ENCODE measurements at places on chromosomes 3 and 15.

DNA sequence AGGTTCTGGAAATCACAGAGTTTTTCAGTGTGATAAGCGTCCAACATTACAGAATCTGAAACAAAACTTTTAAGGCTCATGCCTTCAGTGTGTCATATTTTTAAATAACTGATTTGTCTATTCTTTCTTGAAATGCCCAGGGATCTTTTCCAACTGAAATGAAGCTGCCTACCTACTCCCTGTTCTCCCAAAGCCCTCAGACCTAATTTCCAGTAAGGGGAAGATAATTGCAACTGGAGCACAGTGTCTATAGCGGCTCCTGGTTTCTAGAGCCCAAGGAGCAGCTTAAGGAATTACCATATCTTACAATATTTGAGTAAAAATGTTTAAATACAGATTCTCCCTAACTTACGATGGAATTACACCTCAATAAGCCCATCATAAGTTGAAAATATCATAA is 33.0 kb downstream of the LRRC2 start:
- no peak for DNase-seq
- no peak overlapping the region for H3K4me3 ChIP-seq
- no peak overlapping the region for H3K27ac ChIP-seq
- H3K27me3 ChIP-seq = no peaks in the 10 kb centered on the region
- H3K4me1 ChIP-seq = no peaks in the 10 kb centered on the region

GRCh38 chr3:134250717-134251220 is at the start of gene RYK:
TSS of gene RYK (minus strand) at chr3:134250859. CDS start at chr3:134250654, 205 bp downstream.
- peak; percentile 89 for DNase-seq
- H3K27me3 ChIP-seq = no peaks in the 10 kb centered on the region
- no peaks in the 10 kb centered on the region for H3K36me3 ChIP-seq
- H3K4me1 ChIP-seq = peaks cover 45% of the 10 kb centered on the region

DNA sequence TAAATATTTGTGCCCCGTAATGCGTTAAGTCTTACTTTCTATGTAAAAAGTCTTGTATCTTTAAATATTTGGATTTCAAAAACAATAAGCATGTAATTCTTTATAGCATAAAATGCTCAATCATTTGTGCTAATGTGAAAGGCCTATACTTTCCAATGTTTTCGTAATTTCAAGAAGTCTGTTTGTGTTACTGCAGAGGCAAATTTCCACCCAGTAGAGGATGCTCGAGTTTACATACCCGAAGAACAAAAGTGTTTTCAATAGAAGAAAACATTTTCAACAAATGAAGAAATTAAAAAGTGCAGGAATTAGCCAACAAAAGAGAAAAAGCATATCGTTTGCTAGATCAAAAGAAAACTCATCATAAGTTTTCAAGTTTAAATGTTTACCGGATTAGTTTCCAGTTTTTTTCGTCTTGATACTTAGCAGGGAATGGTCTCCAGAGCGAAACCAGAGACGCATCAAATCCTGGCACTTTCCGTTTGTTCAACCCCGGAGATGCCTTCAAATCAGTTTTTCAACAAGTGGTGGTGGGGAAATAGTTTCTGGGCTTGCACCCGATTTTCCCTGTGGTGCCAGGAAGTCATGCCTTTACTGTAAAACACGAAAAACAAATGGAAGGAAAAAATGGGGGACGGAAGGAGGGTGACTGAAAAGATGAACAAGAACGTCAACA is 1.0 kb downstream of the CGGBP1 start:
- H3K4me3 ChIP-seq = peak overlapping the region; percentile 87
- H3K27ac ChIP-seq = peak overlapping the region; percentile 92
- H3K36me3 ChIP-seq = peaks cover 17% of the 10 kb centered on the region
- no peak for DNase-seq
- H3K27me3 ChIP-seq = no peaks in the 10 kb centered on the region
- H3K4me1 ChIP-seq = peaks cover 40% of the 10 kb centered on the region

DNA sequence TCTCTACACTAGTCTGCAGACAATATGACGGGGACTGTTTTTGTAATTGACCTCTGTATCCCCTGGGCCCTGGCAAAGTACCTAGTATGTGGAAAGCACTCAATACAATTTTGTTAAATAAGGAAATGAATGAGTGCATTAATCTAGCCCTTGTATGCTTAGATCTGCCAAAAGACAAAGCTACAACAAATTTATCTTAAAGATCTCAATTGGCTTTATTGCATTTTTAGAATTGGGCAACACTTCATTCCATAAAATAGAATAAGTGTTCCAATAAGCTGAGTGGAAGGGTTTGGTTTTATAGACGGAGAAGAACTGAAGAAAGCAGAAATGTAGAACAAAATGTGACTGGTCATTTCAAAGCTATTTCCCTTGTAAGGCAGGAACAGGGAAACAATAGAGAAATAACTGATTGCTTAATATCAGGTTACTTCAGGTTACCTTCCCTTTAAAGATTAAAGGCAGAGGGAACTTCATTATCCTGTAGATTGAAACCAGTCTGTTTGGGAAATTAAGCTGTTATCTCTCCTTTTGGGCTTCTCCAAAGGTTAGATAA is 108.3 kb upstream of the MME start:
- no peaks in the 10 kb centered on the region for H3K4me1 ChIP-seq
- H3K36me3 ChIP-seq = no peaks in the 10 kb centered on the region
- H3K4me3 ChIP-seq = no peak overlapping the region
- no peaks in the 10 kb centered on the region for H3K27me3 ChIP-seq
- H3K27ac ChIP-seq = peak overlapping the region; percentile 75

GRCh38 chr15:41429003-41429890 is 12.4 kb downstream of the RTF1 start:
- peaks cover 7% of the 10 kb centered on the region for H3K36me3 ChIP-seq
- no peaks in the 10 kb centered on the region for H3K27me3 ChIP-seq

- DNase-seq = no peak
- H3K4me1 ChIP-seq = no peaks in the 10 kb centered on the region
- no peak overlapping the region for H3K4me3 ChIP-seq
- no peak overlapping the region for H3K27ac ChIP-seq
- H3K27me3 ChIP-seq = no peaks in the 10 kb centered on the region
- H3K36me3 ChIP-seq = no peaks in the 10 kb centered on the region
Measured at GRCh38 chr15:96285729-96286254, 44.7 kb upstream of the NR2F2 start.

- no peaks in the 10 kb centered on the region for H3K4me1 ChIP-seq
- no peak overlapping the region for H3K27ac ChIP-seq
- H3K4me3 ChIP-seq = no peak overlapping the region
- no peak for DNase-seq
- no peaks in the 10 kb centered on the region for H3K27me3 ChIP-seq
- no peaks in the 10 kb centered on the region for H3K36me3 ChIP-seq
Measured at GRCh38 chr3:62559831-62560445, 186.6 kb upstream of the FEZF2 start.

DNA sequence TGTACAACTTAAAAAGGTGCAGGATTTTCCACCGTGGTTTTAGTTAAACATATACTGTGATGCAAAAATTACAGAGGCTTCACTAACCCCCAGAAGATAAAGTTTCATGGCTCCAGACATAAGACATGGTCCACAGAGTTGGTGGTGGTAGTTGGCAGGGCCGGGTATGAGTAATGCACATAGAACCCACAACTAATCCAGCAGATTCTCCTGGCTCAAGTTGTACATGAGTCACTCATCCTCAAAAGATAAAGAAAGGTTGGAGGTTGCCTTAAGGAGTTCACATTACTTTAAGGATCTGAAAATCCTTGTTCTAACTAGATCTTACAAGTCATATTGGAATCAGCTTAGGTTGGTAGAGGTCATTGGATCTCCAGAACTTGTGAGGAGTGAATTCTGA is 98.3 kb upstream of the ZBTB20 start:
- peaks cover 4% of the 10 kb centered on the region for H3K4me1 ChIP-seq
- no peak overlapping the region for H3K27ac ChIP-seq
- H3K36me3 ChIP-seq = no peaks in the 10 kb centered on the region
- H3K27me3 ChIP-seq = no peaks in the 10 kb centered on the region
- no peak overlapping the region for H3K4me3 ChIP-seq

GRCh38 chr15:75776065-75776423 is 63.4 kb upstream of the CSPG4 start:
- H3K4me1 ChIP-seq = no peaks in the 10 kb centered on the region
- H3K4me3 ChIP-seq = no peak overlapping the region
- no peak overlapping the region for H3K27ac ChIP-seq
- H3K27me3 ChIP-seq = no peaks in the 10 kb centered on the region
- no peak for DNase-seq
- H3K36me3 ChIP-seq = no peaks in the 10 kb centered on the region

All from suprapubic skin (tissue), 4 donors.